ENCODE measurements at places on chromosomes 12 and 14. TPM values are rescaled to one million over a fixed set of nuclear protein-coding genes. Genes with fewer than 3 reads are reported as not detected.

GRCh38 chr14:32013083-32013482 is 64.0 kb upstream of the ARHGAP5 start:
- DNase-seq = no peak

- DNase-seq = no peak
Measured at GRCh38 chr12:57694459-57695019, 607 bp downstream of the OS9 start.

DNA sequence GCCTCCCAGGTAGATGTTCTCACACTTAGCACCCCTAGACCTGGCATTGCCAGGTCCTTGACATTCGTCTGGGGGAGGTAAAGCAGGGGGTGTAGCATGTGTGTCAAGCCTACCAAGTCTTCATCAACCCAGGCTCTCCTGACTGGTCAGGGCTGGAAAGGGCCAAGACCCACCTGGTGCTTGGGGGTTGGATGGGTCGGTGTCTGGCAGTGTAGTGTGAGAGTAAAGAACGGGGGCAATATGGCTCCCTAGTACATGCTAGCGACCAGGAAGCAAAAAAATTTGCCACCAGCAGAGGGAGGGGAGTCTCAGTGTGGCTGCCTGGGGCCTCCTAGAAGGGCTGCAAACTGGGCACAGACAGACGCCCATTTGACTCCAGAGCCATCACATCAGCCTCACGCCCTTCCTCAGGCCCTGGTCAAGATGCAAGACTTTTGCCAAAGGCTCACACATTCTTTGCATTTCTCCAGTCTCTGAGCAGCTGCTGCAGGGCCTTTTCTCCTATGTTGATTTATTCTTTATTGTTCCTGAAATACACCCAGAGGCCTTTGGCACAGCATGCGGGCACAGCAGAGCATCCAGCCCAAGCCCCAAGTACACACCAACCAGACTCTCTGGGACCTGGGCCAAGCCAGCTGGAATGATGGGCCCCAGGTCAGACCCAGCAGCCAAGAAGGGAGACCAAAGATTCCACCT is 38.3 kb upstream of the PNMA1 start:
- no peak for DNase-seq

- DNase-seq = no peak
Measured at GRCh38 chr14:71250791-71251190, 343.5 kb downstream of the PCNX1 start.

GRCh38 chr12:101619026-101619786 is 24.4 kb downstream of the MYBPC1 start:
- DNase-seq = no peak

DNA sequence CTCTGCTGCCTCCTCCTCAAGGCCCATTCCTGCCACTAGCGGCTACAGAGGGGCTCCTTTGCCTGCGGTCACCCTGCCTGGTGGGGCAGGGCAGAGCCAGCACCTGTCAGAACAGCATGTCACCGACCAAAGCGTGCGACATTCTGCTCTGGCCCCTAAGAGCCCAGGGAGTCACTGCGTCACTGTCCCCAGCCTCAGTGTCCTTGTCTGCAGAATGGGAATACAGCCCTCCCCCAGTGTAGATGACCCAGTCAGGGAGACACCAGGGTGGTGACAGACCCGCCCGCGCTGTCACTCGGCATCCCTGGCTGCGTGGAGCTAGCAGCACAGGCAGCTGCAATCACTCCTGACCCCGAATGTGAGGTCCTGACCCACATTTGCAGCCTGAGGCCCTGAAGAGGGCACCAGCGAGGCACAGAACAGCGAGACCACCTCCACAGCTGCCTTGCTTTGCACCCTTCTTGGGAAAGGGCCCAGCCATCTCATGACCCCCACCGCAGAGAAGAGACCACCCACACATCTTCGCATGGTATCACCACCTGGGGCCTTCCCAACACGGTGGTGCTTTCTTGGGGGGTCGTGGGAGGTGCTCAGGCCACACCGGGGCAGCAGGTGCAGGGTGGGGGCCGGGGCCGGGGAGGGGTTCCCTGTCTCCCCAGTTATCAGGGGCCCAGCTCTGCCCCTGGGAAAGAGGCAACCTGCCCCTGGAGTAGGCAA is 2.5 kb downstream of the AHNAK2 start:
- DNase-seq = no peak

DNA sequence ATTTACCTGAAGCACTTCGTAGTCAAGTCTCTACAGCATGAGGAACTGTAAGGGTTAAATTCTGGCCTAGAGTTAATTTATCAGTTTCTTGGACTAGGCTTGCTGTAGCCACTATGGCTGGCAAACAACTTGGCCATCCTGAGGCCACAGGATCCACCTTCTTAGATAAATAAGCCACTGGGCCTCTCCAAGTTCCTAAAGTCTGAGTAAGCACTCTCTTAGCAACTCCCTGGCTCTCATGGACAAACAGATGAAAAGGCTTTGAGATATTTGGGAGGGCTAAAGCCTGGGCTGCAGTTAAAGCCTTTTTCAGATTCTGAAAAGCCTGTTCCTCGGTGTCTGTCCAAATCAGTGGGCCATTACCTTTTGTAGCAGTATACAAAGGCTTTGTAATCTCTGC is 675.0 kb downstream of the TMEM121 start:
- DNase-seq = no peak

- no peak for DNase-seq
Measured at GRCh38 chr12:98422359-98422758, 93.0 kb upstream of the TMPO start.

DNA sequence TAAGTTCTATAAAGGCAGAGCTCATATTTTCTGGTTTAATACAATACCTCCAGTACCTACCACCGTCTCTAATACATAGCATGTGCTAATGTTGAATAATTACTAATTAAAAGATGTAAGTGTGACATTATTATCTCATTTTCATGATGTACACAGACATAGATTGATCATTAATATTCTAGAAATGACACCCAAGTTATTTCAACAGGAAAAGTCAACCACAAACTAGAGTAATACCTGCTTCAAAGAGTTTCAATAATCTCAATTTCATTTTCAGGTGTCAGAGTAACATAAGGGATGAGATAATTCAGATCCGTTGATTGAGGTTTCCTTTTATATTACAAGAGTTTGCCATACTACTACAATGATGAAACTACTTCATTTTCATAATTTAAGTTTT is 388.9 kb downstream of the SOX5 start:
- DNase-seq = no peak

DNA sequence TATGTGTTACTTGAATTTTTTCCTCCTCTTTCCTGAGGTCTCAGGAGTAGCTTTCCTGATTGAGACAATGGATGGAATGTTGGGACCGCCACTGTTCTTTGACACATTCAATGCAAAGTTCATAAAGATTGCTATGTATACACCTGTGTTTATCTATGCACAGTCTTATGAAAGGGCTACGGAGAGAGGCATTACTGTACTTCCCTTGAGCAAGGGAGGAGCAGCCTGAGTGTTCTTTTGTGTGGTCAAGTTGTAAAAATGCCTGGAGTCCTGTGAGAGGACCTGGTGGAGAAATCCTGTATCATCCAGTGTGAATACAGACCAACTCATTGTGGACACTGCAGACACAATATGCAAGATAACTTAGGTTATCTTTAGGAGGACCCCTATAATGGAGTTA is 1.2 kb downstream of the SRGAP1 start:
- no peak for DNase-seq

DNA sequence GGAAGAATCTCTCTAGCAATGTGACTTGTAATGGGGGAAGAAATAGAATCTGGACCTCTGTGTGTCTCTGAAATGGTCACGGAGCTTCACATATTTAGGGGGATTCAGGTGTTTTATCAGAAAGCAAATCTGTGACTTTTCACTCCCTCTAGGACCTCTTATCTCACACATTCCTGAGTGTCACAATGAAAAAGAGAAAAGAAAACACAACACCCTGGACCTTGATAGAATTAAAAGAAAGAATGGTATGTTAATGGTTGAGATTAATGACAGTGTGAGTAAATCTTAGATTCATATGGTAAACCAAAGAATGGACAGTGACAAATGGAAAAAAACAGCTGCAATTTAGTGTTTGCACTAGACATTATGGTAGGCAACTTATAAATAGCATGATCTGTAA is 68.5 kb downstream of the PKP2 start:
- DNase-seq = no peak

- DNase-seq = no peak
Measured at GRCh38 chr12:46101485-46101869, 111.1 kb upstream of the SCAF11 start.

- DNase-seq = no peak
Measured at GRCh38 chr14:70317969-70318634, 41.4 kb downstream of the COX16 start.

DNA sequence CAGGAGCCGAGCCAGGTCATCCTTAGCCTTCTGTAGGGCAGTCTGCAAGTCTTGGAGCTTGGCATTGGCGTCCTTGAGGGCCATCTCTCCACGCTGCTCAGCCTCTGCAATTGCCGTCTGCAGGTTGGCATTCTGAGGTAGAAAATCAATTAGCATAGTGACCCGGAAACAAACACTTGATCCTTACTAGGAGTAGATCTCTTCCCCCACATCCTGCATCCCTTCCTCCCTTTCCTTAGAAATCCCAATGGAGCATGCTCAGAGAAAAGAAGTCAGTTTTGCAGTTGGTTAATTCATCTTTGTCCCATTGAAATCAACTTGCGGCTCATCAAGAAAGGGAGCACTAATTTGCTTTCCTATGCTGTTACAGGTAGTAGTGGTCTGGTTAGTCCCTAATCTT is 6.1 kb downstream of the KRT76 start:
- DNase-seq = no peak

DNA sequence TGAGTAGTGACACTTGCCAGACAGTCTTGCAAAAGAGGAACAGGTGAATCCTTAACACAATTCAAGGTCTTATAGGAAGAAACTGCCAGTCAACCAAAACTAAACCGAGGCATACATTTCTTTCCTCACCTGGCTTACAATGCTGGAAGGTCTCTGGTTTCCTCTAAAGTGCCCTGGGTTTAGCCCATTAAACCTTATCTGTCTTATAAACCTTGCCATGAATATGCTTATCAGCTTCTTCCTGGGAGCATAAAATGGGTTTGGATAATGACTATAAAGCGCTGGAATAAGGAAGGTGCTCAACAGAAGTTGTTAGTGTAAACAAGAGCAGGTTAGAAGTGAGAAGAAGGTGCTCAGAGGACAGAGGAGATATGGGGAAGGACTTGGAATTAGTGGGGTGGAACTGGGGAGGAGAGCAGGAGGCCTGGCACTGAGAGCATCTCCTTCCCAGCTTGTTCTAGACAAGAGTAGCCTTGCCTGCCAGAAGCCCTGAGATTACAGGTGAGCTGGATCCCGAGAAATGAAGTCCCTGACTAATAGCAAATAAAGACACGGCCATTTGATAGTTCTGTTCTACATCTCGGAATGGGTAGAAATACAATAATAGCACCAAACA is 14.1 kb upstream of the GPRC5A start:
- DNase-seq = no peak

DNA sequence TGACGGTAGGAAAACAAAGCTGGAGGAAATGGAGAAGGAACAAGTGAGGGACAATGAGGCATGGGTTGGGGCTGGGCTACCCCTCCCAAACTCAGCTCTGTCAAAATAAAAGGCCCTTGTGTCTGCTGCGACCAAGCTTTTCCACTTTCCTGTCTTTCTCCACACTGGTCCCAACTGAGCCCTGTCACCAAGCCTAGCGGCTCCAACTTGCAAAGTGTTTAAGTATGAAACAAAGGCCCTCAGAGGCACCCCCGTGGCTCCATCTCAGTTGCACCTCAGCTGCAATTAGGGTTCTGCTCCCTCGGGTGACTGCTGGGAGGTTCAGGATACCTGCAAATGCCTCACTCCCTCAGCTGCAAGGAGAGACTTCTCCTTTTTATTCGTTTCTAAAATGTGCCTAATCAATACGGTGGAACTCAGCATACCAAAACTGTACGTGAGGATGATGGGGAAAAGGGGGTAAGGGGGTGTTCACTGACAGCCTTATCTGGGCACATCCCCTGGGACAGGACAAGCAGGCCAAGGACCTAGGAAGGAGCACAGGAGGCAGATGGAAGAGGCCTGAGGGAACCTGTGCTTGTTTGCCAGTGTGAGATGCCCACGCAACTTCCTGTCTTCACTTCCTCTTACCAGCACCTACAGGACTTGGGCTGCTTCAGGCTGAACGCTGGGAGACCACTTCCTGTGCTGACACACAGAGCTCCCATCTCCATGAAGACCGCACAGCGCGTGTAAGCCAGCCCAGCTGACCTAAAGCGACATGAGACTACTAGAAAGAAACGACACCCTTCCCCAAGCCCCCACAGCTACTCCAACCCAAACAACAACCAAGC is 8.9 kb downstream of the VAMP1 start:
- DNase-seq = peak; percentile 82

DNA sequence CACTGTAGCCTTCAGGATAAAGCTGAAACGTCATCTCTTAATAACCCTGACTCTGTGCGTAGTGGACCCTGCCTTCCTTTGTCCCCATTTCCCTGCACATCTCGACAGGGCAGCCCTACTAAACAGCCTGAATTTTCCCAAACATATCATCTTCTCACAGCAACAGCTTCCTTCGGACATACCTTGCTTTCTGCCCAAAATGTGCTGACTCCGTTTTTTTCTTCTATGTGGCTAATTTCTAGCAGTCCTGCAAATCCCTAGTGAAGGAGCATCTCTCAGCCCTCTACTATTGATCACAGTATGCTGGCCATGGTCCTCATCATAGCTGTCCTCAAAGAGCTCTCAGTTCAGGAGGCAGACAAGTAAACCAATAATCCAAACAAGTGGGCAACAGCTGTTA is 53.1 kb upstream of the PCED1B start:
- no peak for DNase-seq

- DNase-seq = no peak
Measured at GRCh38 chr14:53411125-53411524, 258.0 kb upstream of the DDHD1 start.

OAS2 gene
- total RNA-seq = 113 TPM

CCDC91 gene
- total RNA-seq = 12.9 TPM

TGFB3 gene
- total RNA-seq = 3.0 TPM

TULP3 gene
- total RNA-seq = 7.9 TPM

GDF3 gene
- total RNA-seq = not detected

APOF gene
- total RNA-seq = not detected

TRIAP1 gene
- 55.7 TPM for total RNA-seq

MGAT4C gene
- not detected for total RNA-seq

CLEC1B gene
- total RNA-seq = not detected
